ENCODE measurements at places on chromosomes 6 and 20.

GRCh38 chr20:10705801-10706459, 32.1 kb upstream of the JAG1 start:
- no peak for DNase-seq

- no peak for DNase-seq
Observed at GRCh38 chr20:33445881-33446625, 2.5 kb upstream of the SNTA1 start.

- DNase-seq: no peak
Observed at GRCh38 chr20:34200023-34200422, 41.2 kb upstream of the ASIP start.

DNA sequence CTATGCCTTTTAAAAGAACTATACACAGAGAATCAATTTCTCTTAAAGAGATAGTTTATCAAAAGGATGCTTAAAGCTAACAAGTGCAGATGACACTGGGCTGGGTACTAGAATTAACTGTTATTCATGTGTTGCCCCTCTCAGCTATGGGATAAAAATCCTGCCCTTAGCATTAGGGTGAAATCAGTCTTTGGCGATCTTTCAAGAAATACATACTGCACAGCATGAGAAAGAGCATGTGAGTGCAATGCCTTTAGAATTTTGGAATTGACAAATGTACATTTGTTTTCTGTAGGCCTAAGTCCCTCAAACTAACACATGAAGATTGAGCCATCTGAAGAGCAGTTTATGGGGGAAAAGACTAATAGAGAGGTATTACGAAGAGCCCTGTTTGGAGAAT, 115.4 kb downstream of the ZFP64 start:
- no peak for DNase-seq

DNA sequence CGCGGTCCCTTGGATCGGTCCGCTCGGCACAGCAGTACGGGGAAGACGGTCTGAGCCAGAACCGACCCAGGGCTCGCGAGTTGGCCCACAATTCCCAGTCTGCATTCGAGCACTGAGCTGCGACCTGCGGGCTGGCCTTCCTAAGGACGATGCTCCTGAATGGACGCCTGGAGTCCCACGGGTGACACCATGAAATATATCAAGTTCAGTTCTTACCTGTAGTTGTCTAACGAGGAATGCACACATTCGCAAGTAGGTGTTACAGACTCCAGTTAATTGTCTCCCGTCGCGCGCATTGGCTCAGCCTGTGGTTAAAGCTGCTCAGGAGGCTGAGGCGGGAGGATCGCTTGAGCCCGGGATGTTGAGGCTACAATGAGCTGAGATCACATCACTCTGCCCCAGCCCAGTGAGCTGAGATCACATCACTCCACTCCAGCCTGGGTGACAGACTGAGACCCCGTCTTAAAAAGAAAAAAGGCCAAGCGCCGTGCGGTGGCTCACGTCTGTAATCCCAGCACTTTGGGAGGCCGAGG, 802 bp downstream of the PEX7 start:
- DNase-seq: no peak

Data from NCI-H187 treated with DMSO at 0.1 percent for 48 hours (cell line).